ENCODE measurements at places on chromosomes 3 and 15.

- no peak for DNase-seq
These were observed 26.9 kb downstream of the BMF start for GRCh38 chr15:40081691-40082194.

DNA sequence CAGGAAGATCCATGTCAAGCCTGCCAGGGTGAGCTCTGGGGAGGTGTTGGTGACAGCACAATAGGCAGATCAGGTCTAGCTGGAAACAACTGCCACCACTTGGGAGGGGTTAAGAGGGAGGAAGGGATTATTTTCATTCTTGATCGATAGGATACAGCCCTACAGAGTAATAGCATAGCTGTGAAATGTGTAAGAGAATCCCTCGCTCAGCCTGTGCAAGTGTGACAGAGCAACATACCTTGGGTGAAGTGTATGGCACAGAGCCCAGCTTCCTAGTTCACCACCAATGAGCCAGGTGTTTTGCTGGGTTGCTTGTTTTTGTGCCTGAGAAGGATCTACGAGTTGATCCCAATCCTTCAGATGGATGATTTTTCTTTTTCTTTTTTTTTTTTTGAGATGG, 9.2 kb upstream of the DCUN1D1 start:
- DNase-seq = no peak

DNA sequence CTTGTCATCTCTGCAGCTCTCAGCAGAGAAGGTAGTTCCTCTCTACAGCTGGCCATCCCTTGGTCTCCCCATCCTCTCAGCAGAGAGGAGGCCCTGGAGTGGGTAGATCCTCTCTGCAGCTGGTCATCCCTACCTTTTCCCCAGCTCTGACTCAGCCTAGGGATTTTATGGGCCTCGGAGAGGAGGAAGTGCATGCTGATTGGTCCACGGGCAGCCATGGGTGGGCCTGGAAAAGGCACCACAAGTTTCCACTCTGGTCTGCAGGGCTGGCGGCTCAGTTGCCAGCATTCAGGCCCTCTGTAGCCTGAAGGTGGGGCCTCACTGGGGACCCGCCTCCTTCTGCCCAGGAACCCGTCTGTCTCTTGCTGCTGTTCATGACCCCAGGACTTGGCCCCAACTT, 36.9 kb downstream of the NR1D2 start:
- DNase-seq = no peak

DNA sequence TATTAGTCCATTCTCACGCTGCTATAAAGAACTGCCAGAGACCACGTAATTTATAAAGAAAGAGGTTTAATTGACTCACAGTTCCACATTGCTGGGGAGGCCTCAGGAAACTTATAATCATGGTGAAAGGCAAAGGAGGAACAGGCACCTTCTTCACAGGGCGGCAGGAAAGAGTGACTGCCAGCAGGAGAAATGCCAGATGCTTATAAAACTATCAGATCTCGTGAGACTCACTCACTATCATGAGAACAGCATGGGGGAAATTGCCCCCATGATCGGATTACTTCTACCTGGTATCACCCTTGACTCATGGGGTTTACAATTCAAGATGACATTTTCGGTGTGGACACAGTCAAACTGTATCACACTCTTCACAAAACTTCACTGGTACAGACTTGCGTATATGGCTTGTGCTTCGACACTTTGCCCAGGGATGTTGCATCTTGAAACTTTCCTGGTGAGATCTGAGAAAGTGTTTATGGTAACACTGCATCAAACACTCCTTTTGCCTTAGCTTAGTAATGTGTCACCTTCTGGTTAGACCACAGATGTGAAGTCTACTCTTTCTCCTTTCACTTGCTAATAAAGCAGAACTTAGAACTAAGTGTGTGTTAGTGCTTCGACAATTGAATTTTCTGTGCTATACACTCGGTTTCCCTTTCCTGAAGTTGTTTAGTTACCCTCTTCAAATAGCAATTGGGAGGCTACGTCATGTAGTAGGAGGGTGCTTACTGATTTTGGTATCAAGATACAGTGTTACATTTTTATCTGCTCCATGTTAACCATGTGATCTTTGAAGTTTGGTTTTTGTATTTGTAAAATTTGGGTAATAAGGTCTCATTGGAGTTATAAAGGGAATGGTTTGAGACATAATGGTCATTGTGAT, 185.7 kb downstream of the LPP start:
- no peak for DNase-seq

DNA sequence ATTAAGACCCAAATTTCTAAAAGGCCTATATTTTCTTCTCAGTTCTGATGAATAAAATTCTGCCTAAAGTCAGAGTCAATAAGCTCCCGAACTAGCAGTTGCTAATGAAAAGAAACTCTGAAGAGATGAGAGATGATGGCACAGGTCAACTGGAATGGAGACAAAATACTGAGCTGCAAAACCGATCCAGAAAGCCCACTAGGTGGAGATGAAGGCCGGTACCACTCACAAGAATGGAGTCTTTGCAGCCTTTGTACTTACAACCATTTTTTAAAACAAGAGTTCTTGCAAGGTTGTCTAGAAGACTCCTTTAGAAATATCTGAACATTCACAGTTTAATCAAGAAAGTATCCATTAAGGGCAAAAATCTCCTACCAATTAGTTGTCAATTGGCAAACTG, 119.9 kb upstream of the TJP1 start:
- no peak for DNase-seq

DNA sequence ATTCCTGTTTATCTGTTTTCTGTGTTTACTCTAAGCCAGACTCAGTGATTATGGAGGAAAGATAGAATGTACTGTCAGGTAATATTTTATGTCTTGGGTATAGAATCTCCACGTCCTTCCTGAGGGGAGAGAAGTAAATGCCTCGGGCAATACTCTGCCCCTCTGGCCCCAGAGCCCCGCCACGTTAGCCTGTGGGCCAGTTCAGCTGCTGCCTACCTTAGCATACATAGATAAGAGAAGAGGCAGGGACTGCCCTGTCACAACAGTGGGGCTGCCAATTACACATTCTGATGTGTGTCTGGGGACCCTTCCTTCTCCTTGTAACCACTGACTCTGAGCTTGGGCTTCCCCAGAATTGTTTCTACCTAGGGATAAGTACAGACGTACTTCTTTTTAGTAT, 347.7 kb upstream of the ATP11B start:
- no peak for DNase-seq

DNA sequence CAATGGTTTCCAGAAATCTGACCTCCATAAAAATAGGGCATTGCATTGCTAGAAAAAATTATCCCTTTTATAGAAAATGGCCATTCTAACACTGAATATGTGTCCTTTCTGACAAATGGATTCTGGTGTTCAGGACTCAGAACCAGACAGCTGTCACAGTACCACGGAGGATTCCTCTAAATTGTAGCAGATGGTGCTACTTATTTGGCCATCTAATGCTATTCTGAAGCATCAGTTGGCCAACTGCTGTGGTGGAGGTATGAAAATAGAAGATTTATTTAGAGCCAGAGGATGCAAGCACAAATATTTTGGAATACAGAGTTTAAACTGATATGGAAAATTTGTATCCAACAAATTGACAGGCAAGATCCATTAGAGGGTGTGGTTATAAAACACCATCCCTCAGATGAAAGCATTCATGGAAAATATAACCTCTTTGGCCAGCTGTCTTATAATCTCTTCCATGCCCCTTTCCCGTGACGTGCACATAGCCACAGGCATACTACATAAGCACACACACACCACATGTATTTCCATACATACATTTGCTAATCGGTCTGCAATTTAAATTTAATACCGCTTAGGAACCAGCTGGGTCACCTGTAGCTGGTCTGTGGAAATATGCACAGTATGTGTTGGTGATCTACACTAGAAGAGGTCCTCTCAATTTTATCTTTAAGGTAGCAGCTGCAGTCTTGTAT, 302.7 kb upstream of the KCNMB2 start:
- no peak for DNase-seq

DNA sequence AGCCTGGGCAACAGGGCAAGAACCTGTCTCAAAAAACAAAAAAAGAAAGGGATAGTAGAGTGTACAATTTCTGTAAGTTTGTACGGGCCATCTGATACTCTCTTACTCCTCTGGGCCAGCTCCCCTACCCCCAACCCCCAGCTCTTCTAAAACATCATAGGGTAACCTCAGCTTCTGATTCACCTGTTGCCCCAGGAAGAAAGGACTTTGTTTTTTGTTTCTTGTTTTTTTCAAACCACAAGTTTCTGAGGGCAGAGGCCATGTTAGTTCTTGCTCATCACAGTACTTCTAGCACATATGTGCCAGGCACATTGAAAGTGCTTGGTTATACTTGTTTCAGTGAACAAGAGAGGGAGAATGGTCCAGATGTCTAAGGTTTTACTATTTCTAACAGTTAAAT, 20.2 kb downstream of the ATOSA start:
- no peak for DNase-seq

DNA sequence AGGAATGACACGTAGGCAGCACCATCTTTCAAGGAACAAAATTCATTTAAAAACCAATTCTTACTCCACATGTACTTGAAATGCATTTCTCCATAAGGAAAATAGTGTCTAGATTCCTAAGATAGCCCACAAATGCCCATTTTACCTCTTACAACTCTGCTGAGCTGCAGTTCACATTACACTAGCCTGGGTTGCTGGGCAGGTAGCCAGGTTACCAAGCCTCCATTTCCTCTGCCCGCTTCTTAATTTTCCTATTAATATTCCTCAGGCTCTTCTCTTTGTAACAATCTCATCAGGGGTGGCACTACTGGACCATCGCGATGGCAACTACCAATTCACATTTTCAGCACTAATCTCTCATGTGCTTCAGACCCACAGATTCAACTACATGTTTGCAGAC, 10.8 kb downstream of the ATP13A3 start:
- DNase-seq = no peak

GRCh38 chr3:52238193-52238760, 681 bp downstream of the TWF2 start:
- DNase-seq = no peak

- DNase-seq = no peak
These were observed 31.4 kb upstream of the LYZL4 start for GRCh38 chr3:42441791-42442190.

GRCh38 chr3:71585131-71585530, 1.6 kb upstream of the FOXP1 start:
- no peak for DNase-seq

DNA sequence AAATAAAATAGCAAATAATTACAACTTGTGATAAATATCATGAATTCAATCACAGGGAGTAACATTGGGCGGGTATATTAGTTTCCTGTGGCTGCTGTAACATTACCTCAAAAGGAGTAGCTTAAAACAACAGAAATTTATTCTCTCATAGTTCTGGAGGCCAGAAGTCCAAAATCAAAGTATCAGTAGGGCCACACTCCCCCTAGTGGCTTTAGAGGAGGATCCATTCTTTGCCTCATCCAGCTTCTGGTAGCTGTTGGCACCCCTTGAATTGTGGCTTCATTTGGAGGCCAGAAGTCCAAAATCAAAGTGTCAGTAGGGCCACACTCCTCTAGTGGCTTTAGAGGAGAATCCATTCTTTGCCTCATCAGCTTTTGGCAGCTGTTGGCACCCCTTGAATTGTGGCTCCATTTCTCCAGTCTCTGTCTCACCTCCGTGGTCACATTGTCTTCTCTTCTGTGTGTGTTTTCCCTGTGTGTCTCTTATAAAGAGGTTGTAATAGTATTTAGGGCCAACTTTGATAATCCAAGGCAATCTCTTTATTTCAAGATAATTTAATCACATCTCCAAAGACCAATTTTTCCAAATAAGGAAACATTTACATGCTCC, 3.1 kb upstream of the CFAP20DC start:
- DNase-seq = peak; percentile 11

DNA sequence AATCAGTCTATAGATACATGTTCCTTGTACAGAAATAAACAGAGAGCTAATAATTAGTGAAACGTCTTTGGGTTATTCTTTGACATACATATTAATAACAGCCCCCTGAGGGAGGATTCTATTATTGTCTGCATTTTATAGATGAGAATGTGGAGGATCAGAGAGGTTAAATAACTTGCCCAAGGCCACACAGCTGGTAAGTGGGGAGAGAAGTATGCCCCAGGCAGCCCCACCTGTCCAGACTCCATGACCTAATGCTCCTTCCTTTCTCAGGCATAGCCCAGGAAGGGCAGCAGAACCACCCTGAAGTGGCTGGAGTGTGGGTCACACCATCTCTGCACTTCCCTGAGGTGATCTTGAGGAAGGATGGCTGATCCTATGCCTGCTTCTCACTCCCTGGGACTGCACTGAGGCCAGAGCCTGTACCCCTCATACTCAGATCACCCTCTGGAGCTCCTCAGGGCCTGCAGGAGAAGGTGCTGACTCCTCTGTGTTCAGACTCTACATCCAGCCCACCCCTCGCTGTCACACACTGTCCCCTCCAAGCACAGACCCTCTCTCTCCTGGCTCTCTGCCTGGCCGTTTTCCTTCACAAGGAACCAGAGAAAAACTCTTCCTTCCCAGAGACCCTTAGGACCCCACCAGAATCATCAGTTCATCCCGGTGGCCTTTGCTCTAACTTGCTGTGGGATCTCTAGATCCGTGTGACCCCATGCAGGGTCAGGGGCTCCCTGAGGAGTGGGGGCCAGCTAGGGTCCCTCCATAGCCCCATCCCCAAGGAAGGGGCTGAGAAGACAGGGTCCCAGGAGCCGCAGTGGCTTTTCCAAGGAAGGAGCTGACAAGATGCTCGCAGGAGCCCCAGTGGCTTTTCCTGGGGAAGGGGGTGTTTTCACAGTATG, 4.4 kb upstream of the HHATL start:
- DNase-seq = no peak

GRCh38 chr15:97692301-97693015, 268.0 kb upstream of the ARRDC4 start:
- DNase-seq = no peak

DNA sequence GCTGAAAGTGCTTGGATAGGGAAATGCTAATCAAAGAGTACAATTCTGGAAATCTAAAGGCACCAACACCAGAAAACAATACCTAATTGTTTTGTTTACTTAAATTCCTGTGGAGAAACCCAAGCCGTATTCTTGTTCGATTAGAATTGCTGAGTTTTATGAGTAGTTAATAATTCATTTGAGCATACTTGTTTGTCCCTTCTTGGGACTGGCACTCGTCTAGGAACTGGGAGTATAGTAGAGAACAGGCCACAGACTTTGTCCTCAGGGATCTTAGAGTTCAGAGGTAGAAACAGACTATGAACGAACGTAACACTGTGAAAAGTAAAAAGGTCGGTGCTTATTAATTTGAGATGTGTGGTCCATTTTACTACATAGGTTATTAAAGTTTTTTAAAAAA, 39.4 kb downstream of the ZPLD1 start:
- no peak for DNase-seq

DNA sequence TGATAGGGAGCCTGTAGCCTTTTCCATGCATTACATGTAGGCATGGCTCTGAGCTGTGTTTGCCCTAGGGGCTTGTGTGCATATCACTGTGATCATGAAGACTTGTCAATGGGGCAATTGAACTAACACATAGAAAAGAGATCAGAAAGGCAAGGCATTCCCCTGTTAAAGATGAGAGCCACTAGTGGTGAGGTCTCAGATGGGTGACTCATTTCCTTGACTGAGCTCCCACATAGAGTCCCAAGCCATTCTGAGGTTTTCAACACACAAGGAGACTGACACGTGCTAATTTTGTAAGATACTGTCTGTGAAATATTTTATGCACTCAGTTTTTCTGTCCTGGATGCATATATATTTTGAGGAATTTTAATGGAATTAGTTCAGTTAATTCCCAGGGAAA, 53.8 kb downstream of the SAMMSON start:
- DNase-seq = no peak

- no peak for DNase-seq
These were observed 239.3 kb downstream of the CPNE4 start for GRCh38 chr3:131795390-131796090.

Measured in AG09319 (cell line).